ENCODE measurements at places on chromosomes 7 and 10.

- DNase-seq, result no peak
Observed at GRCh38 chr10:53597835-53598251, 825.3 kb upstream of the MBL2 start.

- DNase-seq, result no peak
Observed at GRCh38 chr10:59829601-59830000, 76.3 kb upstream of the MRLN start.

GRCh38 chr7:105849122-105849855 is 27.1 kb downstream of the ATXN7L1 start:
- no peak for DNase-seq

- DNase-seq, result no peak
Observed at GRCh38 chr10:34434119-34434594, 380.9 kb downstream of the PARD3 start.

DNA sequence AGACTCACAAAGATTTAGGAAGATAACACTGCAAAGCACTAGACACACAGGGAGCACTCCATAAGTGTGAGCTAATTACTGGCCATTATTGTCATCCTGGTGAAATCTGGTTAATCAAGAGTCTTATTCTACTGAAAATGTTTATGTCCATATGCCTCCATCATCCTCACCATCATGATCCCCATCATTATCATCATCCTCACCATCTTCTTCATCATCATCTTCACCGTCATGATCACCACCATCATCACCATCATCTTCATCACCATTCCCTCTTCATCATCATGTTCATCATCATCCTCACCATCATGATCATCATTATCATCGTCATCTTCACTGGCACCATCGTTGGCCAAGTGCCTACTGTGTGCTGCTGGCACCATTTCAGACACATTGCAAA is 76.3 kb upstream of the CARD11 start:
- no peak for DNase-seq

DNA sequence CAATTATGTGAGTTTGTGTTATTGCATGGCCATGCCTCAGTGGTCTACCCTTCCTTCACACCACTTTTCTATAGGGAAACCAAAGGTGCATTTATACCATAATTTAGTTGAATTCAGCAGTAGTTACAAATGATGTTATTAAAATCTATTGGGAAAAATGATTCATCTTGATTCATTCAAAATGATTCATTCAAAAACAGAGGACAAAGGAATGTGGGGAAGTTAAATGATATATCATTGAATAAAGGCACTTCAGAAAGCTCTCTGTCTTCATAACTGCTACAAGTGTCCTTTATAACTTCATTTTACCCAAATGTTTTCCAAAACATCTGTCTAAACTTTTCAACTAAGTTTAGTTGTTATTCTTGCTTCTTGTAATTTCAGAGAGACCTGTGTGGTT is 722.9 kb downstream of the GRM8 start:
- no peak for DNase-seq

DNA sequence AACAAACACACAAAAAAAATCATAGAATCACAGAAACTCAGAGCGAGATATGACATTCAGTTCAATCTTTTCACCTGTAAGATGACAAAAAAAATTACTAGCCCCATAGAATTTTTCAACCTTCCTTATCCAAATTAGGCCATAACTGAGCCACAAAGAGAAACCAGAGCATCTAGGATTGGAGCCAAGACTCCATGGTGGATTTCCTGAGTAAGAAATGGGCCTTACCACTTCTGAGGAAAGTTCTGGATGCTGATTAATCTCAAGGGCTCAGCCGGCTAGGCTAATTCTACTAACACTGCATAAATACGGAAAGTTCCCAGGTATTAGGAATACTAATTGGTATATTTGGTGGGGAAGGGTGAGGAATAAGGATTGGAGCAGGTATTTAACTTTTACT is 16.8 kb downstream of the LIPM start:
- no peak for DNase-seq

DNA sequence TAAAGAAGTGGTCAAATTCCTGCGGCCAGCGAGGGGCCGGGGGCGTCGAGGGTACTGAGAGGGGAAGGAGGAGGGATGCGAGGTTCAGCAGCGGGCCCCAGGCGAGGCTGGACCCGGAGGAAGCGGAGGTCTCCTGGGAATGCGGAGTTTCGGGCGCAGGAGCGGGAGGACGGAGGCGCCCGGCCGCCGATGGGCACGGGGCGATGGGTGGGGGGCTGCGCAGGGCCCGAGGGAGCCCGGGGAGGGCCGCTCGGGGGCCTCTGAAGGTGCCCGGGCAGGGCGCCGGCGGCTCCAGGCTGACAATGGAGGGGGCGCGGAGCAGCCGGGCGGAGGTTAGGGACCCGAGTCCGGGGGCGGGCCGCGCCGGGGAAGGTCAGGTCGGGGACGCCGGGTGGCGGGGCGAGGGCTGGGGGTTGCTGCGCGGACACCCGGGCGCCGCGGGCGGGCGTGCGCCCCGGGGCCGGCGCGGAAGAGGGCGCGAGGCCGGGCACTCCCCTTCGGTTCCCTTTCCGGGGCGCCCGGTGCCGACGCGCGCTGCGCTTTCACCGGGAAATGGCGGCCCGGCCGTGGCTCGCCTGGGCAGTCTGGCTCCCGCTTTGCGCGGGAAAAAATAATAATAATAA is 683 bp downstream of the MACROH2A2 start:
- DNase-seq, result no peak
